ENCODE measurements at places on chromosomes 1 and 21.

DNA sequence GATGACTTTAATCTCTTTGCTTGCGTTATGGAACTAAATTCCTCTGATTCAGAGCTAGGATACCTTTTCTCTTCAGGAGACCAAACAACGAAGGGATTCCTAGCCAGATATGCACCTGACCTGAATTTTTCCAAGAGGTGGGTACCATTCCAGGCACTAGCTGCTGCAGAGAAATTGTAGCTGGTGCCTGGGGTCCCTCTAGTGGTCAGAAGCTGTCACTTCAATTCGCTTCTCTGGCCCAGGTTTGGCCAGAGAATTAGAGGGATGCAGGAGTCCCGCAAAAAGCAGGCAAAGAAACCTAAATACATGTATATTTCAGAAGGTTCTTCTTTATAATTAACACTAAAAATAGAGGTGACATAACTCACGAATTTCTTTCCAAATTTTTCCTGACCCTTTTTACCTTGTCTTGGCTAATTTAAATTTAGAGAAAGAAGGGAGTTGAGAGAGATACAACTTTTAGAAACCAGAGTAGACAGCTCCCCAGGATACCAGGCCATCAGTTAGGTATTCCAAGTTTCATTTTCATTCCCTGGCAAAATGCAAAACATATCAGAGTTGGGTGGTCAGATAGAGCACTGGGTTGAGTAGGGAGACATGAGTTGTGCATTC is 9.6 kb downstream of the ACKR1 start:
- no peak for DNase-seq

DNA sequence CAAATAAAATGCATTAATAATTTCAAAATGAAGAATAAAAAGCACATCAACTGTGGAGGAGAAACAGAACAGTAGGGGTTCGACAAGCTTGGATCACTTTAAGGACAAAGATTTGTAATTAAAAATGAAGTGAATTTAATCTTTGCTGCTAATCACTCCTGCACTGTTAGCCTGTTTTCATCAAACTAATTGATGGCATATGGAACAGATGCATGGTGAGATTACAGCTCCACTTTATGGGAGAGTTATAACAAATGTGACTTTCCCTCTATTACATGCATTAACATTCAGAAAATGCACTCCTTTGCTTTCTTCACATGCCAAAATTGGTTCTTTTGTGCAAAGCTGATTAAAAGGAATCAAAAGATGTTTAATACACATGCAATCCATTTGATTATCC is 207.2 kb upstream of the C21orf91 start:
- no peak for DNase-seq

DNA sequence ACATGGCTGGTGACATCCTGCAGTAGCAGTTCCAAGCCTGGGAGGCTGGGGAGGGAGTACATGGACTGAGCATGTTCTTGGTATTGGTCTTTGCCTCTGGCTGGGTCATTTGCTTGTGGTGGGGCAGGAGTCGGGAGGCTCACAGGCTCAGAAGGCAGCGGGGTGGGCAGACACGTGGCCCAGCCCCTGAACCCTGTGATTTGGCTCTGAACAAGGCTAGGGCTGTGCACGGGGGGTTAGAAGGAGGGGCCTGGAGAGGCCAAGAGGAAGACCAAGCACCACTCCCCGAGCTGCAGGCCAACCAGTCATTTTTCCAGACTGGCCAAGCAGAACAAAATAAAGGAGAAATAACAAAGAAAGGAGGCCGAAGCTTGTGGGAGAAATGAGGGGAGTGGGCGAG is 9.7 kb upstream of the PRELP start:
- DNase-seq: peak; percentile 80

DNA sequence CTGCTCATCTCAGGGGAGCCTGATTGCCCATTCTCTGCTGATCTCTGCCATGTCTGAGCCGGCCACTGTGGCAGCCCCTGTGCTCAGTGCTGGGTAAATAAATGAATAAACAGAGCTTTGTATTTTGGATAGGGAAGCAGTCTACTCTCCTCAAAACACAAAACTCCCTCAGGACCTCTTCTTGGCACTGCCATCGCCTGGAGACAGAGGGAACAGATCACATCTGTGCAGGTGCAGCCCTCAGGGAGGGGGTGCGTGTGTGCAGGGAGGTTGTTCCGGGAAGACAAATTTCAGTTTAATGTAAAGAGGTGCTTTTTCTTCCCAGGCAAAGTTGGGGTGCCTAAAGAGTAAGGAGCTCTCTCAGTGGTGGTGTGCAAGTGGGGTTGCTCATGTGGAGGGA is 7.7 kb upstream of the FAM167B start:
- no peak for DNase-seq

DNA sequence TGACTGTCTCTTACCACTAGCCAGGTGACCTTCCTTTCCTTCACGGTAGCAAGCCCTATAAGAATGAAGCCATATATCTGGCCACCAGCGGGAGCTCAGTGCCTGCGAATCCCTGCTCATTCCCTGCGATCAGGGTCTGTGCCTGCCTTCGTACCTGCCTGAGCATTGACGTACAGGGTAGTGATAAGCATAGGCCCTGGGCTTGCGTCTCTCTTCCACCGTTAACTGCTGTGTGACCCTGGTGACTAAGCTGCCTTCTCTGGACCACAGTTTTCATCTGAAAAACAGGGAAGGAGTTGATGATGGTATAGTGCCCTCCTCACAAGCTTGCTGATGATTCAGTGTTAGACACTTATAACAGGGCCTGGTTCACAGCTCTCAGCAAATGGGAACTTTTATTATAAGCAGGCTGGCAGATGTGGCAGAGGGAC is 4.1 kb downstream of the ZC3H12A start:
- no peak for DNase-seq

DNA sequence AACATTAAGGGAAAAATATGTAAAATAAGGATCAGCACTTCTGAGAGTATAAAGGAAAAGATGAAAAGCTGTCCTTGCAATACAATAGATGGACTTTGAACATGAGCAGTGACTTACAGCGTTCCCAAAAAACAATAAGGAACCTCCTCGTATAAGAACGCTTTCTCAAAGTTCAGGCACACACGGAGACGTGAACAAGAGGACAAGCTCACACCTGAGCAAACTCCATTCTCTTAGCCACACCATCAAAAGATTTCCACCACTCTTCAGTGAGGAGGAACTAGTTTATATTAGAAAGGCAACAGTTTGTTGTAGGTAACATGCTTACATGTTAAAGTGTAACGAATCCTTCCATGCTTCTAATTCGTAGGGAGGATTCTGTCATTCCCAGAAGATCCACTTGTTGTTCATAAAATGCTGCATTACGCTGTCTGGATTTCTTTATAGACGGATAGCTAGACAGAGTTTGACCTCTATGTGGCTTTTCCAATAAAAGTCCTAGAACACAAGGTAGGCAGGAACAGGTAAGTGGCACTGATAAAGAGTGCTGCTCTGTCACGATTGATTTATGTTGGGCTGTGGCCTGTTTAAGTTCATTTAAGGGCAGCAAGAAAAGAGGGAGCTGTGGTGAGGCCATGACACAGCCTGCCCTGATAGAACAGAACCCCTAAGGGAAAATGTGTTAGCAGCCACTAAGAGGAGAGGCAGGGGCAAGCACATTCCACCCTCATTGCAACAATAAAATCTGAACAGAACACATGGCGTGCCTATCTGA is 37.0 kb upstream of the ATP1A1 start:
- DNase-seq: no peak

DNA sequence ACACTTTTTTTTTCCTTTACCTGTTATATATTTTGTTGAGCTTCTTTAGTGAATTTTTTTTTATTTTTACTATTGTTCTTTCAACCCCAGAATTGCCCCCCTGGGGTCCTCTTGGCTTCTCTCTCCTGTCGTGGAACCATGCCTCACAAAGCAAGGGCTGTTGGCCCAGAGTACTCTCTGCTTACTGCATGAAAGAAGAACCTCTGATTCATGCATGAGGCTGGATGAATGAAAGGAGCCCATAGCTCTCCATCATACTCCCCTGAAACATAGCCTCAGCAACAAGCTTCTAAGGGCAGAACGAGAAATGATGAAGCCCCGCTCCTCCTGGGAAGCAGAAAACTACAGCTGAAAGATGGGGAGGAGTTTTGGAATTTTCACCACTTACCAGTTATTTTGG is 1441.0 kb downstream of the BRINP3 start:
- DNase-seq: no peak

- DNase-seq: peak; percentile 62
Measured at GRCh38 chr1:41823471-41823870, 95.3 kb downstream of the HIVEP3 start.

DNA sequence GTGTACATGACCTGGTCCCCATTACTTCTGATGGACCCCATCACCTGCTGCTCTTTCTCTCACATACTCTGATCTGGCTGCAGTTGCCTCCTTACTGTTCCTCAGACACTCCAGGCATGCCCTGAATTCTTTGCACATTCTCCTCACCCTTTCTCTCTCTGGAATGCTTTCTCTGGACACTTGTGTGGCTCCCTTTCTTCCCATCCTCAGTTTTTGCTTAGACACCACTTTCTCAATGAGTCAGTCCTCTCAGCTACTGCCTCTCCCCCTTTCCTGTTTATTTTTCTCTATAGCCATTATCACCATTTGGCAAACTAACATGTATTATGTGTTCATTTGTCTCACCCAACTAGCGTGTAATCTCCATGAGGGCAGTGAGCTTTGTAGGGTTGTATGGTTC is 28.1 kb downstream of the PLXNA2 start:
- DNase-seq: no peak

GRCh38 chr1:243523766-243524165 is 267.9 kb downstream of the SDCCAG8 start:
- DNase-seq: no peak

GRCh38 chr21:42533306-42533962 is 19.8 kb downstream of the SLC37A1 start:
- peak; percentile 32 for DNase-seq

DNA sequence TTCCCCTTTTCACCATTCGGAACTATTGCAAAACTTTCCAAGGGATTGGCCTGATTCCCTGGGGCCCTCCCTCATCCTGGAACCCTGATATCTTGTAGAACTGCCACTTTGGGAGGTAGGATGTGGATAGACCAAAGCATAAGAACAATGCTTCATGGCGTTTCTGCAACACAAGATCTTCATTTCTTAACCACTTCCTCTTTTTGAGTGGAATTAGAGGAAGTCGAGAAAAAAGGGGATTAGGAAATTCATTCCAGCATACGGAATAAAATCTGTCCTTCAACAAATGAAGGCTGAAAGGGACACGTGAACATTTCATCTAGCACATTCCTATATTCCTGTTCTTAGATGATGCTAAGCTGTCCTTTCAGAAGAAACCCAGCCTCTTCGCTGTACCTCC is 149.3 kb downstream of the HUNK start:
- DNase-seq: no peak

- no peak for DNase-seq
Measured at GRCh38 chr1:40399984-40400704, 26.6 kb downstream of the SMAP2 start.

- no peak for DNase-seq
Measured at GRCh38 chr1:51715369-51715768, 98.5 kb downstream of the OSBPL9 start.

- no peak for DNase-seq
Measured at GRCh38 chr21:42521384-42521783, 7.7 kb downstream of the SLC37A1 start.

DNA sequence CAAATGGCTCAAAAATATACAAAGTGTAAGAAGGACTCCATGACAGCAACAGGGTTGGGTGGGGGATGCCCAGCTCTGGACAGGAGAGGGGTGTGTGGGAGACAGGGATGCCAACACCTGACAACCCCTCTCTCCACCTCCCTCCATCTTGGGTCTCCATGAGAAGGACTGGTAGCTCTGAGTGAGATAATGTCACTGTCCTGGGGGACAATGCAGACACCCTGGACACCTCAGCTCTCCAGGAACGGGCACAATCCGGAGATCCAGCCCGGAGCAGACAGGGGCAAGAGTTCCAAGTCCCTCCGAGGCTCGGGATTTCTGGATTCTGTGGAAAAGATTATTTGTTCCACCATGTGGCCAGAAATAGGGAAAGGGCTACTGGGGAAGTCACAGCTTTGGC is 122.5 kb downstream of the GLIS1 start:
- no peak for DNase-seq

DNA sequence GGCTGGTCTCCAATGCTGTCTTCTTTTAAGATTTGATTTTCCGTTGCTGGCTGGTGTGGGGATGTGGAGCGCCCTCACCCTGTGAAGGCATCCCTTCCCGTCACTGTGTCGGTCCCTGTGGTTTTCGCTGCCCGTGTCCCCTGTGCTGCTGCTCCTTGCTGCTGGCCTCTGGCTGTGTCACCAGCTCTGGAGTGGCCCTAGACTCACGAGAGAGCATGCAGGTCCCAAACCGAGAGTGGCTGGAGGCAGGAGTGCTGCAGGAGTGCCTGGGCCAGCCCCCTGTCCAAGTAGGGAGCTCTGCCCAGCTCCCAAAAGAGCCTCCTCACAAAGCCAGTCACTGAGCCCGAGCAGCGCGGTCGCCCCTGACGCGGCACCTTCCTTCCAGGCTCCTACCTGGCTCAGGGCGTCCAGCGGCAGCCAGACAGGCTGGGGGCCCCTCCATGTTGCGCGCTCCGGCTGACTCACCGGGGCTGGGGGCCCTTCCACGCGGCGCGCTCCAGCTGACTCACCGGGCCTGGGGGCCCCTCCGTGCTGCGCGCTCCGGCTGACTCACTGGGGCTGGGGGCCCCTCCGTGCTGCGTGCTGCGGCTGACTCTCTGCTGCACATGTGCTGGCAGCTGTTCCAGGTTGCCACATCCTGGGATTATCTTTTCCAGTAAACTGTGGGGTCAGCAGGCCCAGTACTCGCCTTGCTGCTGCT is 106.7 kb upstream of the COL6A1 start:
- DNase-seq: no peak

GRCh38 chr1:77948841-77949424 is 29.9 kb downstream of the FUBP1 start:
- no peak for DNase-seq

DNA sequence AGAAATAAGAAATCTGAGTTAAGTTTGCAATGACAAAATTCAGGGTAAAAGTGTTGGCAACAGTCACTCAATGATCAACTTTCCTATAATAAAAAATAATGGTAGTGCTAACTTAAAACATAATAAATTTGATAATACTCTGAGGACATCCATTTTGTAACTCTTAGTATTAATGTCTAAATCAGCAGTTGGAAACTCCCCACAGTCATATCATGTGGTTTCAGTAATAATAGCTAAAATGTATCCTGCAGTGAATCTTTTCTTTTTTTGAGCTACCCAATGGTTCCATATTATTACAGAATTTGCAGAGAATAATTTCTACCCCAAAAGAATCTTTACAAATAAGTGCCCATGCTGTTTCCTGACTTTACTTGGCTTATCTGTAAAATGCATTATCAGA is 286.7 kb downstream of the PTPRC start:
- DNase-seq: no peak

- no peak for DNase-seq
Measured at GRCh38 chr1:246065592-246065991, 441.5 kb downstream of the SMYD3 start.

GRCh38 chr1:109242387-109242786 is 7.0 kb upstream of the CELSR2 start:
- no peak for DNase-seq

GRCh38 chr1:201637282-201638079 is 98.6 kb downstream of the NAV1 start:
- no peak for DNase-seq

GRCh38 chr1:160860840-160861505 is 1.7 kb downstream of the CD244 start:
- DNase-seq: no peak

Data from Right ventricle myocardium superior (tissue), 1 donor.